Activated T-cell treated with anti-CD3 and anti-CD28 coated beads, Interleukin-2, amount 50 U/mL, for 1 hour (primary cell): ENCODE measurements at places on chromosomes 1 and 21.
A peak's percentile ranks its signal among the peaks of the same experiment; 100 is the strongest.

DNA sequence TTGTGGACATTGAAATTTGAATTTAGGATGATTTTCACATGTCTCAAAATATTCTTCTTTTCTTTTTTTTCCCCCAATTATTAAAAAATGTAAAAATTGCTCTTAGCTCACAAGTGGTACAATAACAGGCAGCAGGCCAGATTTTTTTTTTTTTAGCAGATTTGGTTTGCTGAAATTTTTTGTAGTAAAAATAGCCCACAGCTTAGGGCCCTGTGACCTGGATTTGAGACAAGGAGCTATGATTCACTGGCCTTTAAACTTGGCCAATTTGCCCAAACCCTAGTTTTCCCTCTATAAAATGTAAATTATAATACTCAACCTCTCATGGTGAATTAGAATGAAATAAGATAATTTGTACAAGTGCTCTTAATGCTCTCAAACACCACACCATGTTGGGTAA is 253.8 kb downstream of the DYRK1A start:
- DNase-seq = no peak

DNA sequence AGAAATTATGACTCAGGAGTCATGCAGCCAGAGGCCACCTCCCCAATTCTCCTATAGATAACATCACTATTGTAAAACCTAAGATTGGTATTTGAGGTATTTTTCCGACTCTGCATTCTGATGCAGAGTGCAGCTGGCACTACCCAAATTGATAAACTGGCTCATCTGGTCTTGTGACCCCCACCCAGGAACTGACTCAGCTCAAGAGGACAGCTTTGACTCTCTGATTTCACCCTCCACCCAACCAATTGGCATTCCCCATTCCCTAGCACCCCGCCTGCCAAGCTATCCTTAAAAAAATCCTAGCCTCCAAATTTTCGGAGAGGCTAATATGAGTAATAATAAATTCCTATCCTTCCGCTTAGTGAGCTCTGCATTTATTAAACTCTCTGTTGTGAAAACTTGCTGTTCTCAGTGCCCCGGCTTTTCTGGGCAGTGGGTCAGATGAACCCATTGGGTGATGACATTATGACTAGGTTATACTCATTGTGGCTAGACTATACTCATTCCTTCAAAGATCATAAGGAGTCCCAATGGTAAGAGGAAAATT is 39.4 kb upstream of the EPS15 start:
- no peak for DNase-seq

DNA sequence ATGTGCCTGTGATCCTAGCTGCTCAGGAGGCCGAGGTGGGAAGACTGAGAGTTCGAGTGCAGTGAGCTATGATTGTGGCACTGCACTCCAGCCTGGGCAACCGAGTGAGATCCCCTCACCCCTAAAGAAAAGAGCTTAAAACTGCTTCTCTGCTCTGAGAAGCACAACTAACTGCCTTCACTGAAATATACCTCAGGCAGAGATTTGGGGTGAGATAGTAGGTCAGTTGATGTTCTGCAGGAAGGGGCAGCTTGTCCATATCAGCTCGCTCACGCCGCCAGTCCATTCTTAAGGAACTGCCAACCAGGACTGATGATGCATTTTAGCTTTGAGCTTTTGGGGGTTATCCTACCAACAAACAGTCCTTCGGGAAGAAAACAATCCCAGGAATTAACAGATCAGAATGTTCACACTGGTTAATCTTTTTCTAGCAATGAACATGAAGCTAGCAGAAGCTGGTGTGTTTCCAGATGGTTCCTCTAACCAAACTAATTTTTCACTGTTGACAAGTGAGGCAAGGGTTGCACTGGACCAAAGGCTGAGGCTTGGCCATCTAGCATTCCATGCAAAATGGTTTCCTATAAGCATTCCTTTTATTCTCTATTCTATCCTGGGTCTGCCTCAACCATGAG is 31.6 kb downstream of the LHX4 start:
- DNase-seq = no peak

GRCh38 chr1:84844094-84844493 is 48.9 kb downstream of the LPAR3 start:
- DNase-seq = no peak

- DNase-seq = no peak
These were observed 44.3 kb upstream of the ERRFI1 start for GRCh38 chr1:8070381-8070811.

- DNase-seq = no peak
These were observed 58.0 kb upstream of the RAB3GAP2 start for GRCh38 chr1:220330265-220330664.

- no peak for DNase-seq
These were observed 91.9 kb downstream of the FCRL5 start for GRCh38 chr1:157460381-157460780.

GRCh38 chr1:31505911-31506497 is 70.3 kb upstream of the TINAGL1 start:
- no peak for DNase-seq

DNA sequence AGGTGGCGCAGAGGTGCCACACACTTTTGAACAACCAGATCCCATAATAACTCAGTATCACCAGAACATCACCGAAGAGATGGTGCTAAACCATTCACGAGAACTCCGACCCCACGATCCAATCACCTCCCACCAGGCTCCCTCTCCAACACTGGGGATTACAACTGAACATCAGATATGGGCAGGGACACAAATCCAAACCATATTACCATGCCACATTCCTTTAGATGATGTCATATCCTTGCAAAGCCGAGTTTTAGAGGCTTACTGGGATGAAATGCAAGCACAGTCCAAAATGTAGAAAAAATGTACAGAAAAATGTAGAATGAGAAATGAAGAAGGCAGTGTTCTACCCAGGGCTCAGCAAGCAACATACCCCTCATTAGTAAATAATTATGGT is 64.7 kb downstream of the SGIP1 start:
- DNase-seq = no peak

GRCh38 chr1:158681606-158682005 is 4.9 kb downstream of the SPTA1 start:
- DNase-seq = no peak

DNA sequence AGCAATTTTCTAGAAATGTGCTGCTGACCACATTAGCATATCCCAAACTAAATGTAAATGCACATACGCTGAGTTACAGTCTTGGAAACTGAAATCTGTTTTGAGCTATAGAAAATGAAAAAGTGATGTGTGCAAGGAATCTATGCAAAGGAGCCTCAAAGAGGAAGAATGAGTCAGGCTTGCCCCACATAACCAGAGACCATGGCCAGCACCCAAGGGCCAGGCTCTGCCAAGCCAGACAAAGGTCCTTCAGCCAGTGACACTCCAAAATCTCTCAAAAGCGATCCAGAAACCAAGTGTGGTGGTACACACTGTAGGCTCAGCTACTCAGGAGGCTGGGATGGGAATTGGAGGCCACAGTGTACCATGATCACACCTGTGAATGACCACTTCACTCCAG is 195.2 kb downstream of the TOMM20 start:
- no peak for DNase-seq

GRCh38 chr1:215600258-215600792 is 33.2 kb downstream of the KCTD3 start:
- no peak for DNase-seq

DNA sequence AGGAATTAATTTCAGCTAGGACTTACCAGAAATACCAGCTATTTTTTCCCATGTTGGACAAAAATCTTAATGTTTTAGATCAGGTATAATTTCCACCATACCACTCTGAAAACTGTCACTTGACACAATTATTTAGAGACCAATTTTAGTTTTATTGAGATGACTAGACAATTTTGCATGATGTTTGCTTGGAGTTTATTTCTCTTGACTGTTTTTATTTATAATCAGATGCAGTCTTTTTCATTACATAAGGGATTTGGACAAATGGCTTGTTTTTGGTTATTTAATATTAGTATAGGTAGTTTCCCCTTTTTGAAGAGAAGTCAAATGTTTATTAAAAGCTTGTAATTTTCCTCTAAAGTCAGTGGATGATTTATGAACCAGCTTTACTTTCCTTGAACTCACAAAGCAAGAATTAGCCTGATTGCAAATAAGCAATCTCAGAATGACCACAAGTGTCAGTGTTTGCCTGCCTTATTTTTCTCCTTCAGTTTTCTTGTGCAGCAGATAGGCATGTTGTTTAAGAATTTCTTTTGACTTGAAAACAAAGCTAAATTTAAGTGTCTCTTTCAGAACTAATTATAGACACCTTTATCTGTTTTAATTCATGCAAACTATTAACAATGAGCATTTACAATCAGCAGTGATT is 3.8 kb upstream of the B3GALT2 start:
- DNase-seq = no peak

GRCh38 chr1:222202831-222203230 is 345.1 kb downstream of the HHIPL2 start:
- no peak for DNase-seq

GRCh38 chr1:199696225-199696624 is 331.3 kb upstream of the NR5A2 start:
- no peak for DNase-seq

- DNase-seq = no peak
These were observed 34.1 kb downstream of the EXTL2 start for GRCh38 chr1:100860397-100860991.

DNA sequence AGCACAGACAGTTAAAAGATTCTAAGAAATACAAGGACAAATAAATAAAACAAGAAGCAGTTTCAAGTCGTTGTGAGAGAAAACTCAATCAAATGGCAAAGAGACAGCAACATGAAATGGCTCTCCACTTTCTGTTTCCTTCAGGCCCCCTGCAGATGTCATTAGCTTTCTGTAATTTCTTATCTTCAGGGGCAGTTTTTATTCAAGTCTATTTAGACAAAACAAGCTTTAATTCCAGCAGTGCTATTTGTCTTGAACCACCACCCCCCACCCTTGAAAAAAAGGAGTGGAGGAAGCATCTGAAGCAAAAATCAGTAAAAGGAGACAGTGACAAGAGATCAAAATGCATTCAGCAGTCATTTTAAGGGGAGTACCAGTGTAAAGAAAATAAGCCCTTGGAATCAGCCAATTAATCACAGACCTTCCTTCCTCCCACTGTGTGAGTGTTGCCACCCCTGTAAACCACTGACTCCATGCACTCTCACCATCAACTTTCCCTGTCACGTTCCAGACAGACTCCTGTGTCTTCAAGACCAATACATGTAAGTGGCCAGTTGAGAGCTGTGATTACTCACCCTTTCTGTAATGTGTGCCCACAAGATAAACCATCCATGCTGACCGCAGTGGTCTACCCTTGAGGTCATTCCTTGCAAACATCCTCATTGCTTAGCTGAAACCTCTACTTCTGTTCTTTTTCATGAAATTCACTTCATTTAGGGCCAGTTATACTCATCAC is 136.1 kb upstream of the HOOK1 start:
- no peak for DNase-seq

DNA sequence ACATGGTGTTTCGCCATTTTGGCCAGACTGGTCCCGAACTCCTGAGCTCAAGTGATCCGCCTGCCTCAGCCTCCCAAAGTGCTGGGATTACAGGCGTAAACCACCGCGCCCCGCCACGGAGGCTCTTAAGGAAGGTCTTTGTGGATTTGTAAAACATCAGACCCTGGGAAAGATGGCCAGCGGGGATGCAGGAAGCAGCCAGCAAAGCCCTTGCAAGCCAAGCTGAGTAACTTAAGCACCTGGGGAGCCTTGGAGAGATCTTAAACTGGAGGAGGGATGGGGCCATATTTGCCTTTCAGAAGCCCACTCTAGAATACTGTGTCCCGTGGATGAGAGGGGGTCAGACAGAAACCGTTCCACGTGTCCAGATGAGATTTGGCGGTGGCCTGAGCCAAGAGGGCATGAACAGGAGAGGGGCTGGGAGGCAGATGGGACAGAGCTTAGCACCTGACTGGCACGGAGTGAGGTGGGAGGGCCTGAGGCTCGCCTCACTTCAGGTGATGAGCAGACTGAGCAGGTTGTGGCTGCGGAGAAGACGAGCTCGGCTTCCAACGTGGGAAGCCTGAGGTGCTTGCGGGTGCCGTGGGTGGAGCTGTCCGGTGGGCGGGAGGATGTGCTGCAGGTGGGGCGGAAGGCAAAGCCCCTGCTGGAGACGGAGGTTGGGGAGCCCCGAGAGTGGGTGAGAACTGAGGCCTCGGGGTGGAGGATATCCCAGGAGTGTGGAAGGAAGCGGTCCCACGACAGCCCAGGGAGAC is 11.7 kb downstream of the C1orf216 start:
- DNase-seq = peak; percentile 44

DNA sequence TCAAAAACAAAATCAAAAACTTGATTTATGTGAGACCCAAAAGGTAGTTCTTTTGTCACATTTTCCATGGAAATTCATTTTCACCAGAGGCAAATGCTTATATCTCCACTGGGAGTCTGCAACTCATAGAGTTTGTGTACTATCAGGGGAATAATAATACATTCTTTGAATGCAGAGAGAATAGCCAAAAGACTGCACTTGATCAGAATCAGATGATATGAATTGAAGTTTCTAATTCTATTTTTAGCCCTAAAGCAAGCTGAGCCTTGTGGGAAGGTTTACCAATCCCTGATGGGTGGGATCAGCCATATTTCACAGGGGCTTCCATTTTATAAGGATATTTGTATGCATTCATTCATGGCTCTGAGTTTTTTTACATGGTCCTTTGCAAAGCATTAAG is 49.6 kb downstream of the TSEN15 start:
- DNase-seq = no peak

DNA sequence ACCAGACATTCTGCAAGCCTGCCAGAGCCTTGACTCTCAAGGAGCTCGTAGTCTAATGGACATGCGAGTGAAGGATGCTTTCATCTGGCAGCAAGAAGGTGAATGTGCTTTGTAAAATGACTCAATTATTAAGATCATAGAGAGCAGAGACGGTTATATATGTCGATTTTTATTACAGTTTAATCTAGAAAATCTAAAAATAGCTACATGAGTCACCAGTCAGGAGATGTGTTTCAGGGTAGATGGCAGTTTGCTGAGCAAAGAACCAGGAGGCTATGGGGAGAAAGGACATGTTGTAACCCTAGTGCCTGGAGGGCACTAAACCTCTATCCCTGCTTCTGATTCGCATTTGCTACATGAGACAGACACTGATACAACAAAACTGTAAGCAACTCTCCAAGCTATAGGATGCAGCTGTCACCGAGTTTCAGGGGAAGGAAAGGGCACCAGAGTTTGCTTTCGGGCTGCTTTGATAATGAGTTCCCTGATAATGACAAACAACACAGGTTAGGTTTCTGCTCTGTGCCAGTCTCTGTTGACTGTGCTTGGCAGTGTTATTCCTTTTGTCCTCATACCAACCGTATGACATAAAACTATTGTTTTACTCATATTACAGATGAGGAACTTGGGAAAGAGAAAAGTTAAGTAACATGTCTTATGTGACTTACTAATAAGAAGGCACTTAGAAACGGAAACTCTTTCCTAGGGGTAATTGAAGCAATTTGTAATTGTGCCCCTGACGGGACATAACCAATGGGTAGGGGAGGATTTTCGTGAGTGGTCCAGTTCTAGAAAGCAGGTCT is 43.2 kb downstream of the C1orf198 start:
- DNase-seq = no peak

DNA sequence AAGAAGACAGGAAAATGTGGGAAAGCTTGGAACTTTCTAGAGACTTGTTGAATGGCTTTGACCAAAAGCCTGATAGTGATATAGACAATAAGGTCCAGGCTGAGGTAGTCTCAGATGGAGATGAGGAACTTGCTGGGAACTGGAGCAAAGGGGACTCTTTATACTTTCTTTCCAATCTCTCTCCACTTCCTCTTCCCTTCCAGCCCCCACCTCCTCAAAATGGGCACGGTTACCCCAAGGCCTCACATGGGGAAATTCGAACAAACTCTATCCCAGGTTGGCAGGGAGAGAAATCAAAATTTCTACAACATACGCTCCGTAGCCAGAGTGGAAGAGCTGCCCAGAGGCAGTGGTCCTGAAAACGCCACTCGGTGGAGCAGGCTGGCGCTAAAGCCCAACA is 15.2 kb downstream of the PPT1 start:
- DNase-seq = no peak
